ENCODE measurements at places on chromosomes 6 and 20. TPM values are rescaled to one million over a fixed set of nuclear protein-coding genes. Genes with fewer than 3 reads are reported as not detected.

Gene MYMX
- not detected for total RNA-seq

Gene CST2
- 0.44 TPM for total RNA-seq

Gene MAS1L
- not detected for total RNA-seq

Gene ECT2L
- total RNA-seq = not detected

Gene PAK5
- total RNA-seq = not detected

All from A549 treated with CpdA at 1 μM for 4 hours (cell line).